ENCODE measurements at places on chromosomes 5 and 9. TPM values are rescaled to one million over a fixed set of nuclear protein-coding genes. Genes with fewer than 3 reads are reported as not detected.

Gene TAS2R1
- not detected for total RNA-seq

Gene C9orf152
- total RNA-seq: 0.11 TPM

Gene PCDHA1
- 0.48 TPM for total RNA-seq

Gene CER1
- total RNA-seq: not detected

Gene TLX3
- total RNA-seq: not detected

Gene PCDHGB2
- 0.15 TPM for total RNA-seq

Gene NDUFA8
- 108 TPM for total RNA-seq

Gene NDST1
- 40.4 TPM for total RNA-seq

Measured in A549 treated with ZK216348 at 1 μM for 4 hours (cell line).